GM12878 (cell line): ENCODE measurements at places on chromosomes 1 and 21. TPM values are rescaled to one million over a fixed set of nuclear protein-coding genes. Genes with fewer than 3 reads are reported as not detected.

KRTAP13-2 gene
- total RNA-seq: not detected in 2 replicates

POGK gene
- 34.6 and 37.3 TPM in 2 replicates for total RNA-seq

GRCh38 chr1:56586502-56586901, 7.1 kb upstream of the PLPP3 start:
- no peaks in the 10 kb centered on the region for H3K36me3 ChIP-seq
- no peak for DNase-seq
- H3K4me3 ChIP-seq: no peak overlapping the region
- no peaks in the 10 kb centered on the region for H3K4me1 ChIP-seq

DNA sequence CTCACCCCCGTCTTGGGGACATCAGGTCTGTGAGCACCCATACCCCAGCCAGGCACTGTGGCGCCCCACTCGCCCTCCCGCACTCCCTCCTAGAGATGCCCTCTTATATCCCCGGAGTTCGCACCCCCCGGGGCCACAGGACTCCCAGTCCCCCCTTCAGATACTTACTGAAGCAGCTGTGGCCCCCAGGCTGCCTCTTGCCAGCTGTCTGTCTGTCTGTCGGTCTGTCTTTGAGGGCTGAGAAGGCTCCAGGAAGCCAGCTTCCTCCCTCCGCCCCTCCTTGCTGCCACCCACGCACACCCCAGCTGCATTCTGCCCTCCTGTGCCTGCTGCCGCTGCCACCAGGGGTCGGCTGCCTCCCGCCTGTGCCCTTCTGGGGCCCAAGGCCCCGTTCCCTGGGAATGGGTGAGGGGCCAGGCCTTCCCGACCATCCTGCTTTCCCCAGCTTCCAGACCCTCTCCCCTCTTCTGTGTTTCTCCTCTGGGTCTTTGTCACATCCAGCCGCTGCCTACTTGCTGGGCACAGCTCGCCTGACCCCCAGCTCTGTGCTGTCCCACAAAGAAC, at the start of gene PTPN7:
PTPN7 (minus strand) TSS at position 226 of the 564 bp plus-strand sequence. CDS start 1,200 bp downstream, outside the sequence.
- H3K27me3 ChIP-seq: no peaks in the 10 kb centered on the region
- DNase-seq: peak; percentile 48
- H3K4me3 ChIP-seq: peak within 1 kb of the TSS; percentile 85
- H3K27ac ChIP-seq: peak within 1 kb of the TSS; percentile 97

DNA sequence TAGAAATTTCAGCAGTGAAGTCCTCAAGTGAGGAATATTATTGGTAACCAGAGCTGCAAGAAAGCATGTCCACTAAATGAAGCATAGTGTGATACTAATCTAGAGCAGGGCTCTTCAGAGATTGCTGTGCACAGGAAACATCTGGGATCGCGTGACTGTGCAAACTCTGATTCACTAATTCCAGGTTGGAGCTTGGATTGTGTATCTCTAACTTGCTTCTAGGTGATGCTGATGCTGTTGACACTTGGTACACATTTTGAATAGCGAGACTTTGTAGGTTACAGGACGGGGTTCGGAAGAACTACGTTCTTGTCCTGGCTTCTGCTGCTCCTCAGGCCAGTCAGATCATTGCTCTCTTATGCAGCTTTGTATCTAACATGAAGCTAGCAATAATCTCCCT, 66.5 kb downstream of the PRRX1 start:
- no peaks in the 10 kb centered on the region for H3K4me1 ChIP-seq
- H3K4me3 ChIP-seq: no peak overlapping the region
- H3K27me3 ChIP-seq: no peaks in the 10 kb centered on the region
- no peaks in the 10 kb centered on the region for H3K36me3 ChIP-seq

DNA sequence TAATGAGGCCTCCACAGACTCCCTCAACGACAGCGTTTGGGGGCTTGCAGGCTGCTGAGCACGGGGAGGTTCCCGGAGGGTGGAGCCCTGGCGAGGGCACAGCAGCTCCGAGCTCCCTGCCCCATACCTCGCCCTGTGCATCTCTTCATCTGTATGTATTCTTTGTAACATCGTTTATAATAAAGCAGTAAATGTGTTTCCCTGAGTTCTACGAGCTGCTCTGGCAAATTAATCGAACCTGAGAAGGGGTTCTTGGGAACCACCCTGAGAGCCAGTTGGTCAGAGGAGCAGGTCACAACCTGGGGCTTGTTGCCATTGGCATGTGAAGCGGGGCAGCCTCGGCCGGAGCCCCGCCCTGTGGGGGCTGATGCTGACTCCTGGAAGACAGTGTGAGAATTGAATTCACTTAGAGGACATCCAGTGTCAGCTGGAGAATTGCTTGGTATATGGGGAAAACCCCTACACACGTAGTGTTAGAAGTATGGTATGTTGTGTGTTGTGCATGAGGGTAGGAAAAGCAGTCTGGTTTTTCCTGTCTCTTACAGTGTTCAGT, 11.5 kb downstream of the SLC37A1 start:
- peak overlapping the region; percentile 85 for H3K27ac ChIP-seq
- no peak for DNase-seq
- peaks cover 14% of the 10 kb centered on the region for H3K36me3 ChIP-seq
- peaks cover 62% of the 10 kb centered on the region for H3K4me1 ChIP-seq
- H3K4me3 ChIP-seq: peak overlapping the region; percentile 48; the same call in 1 of the 2 replicates

GRCh38 chr1:159891275-159892157, 8.4 kb downstream of the CFAP45 start:
- no peaks in the 10 kb centered on the region for H3K36me3 ChIP-seq
- DNase-seq: peak; percentile 83
- H3K27me3 ChIP-seq: 0 out of 2 replicates have a peak, but pooled peaks cover 2% of the 10 kb centered on the region

- H3K36me3 ChIP-seq: no peaks in the 10 kb centered on the region
- DNase-seq: no peak
- no peaks in the 10 kb centered on the region for H3K27me3 ChIP-seq
- no peaks in the 10 kb centered on the region for H3K4me1 ChIP-seq
Measured at GRCh38 chr1:245304698-245305097, 149.9 kb downstream of the KIF26B start.

DPH5 gene
- total RNA-seq: 59.8 and 60.7 TPM in 2 replicates

- no peaks in the 10 kb centered on the region for H3K36me3 ChIP-seq
- no peak overlapping the region for H3K27ac ChIP-seq
- no peaks in the 10 kb centered on the region for H3K4me1 ChIP-seq
- DNase-seq: no peak
- no peaks in the 10 kb centered on the region for H3K27me3 ChIP-seq
Measured at GRCh38 chr1:66028035-66028434, 235.3 kb downstream of the PDE4B start.

PTCH2 gene
- 0.87 and 0.96 TPM in 2 replicates for total RNA-seq

GRCh38 chr1:50566405-50566804, 143.2 kb upstream of the DMRTA2 start:
- H3K4me1 ChIP-seq: no peaks in the 10 kb centered on the region
- no peak overlapping the region for H3K27ac ChIP-seq
- no peak overlapping the region for H3K4me3 ChIP-seq
- H3K36me3 ChIP-seq: no peaks in the 10 kb centered on the region

DNA sequence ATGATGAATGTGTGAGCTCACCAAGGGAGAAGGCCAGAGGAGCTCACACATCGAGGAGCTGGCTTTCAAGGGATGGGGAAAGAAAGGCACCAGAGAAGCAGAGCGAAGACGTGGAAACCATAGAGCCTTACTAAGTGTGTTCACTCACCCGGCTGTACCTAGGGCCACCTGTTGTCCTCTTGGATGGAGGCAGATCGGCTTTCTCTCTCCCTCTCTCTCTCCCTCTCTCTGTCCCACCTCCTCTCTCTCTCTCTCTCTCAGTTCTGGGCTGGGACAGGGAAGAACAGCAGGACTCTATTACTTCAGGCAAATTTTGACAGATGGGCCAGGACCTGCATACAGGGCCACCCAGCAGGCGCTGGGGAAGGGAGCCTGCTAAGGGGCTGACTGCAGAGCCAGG, 64.8 kb downstream of the HIVEP3 start:
- H3K4me1 ChIP-seq: no peaks in the 10 kb centered on the region; the same call in 1 of the 2 replicates
- no peak overlapping the region for H3K27ac ChIP-seq
- DNase-seq: no peak
- H3K36me3 ChIP-seq: no peaks in the 10 kb centered on the region; the same call in 1 of the 2 replicates
- no peak overlapping the region for H3K4me3 ChIP-seq
- H3K27me3 ChIP-seq: no peaks in the 10 kb centered on the region

DNA sequence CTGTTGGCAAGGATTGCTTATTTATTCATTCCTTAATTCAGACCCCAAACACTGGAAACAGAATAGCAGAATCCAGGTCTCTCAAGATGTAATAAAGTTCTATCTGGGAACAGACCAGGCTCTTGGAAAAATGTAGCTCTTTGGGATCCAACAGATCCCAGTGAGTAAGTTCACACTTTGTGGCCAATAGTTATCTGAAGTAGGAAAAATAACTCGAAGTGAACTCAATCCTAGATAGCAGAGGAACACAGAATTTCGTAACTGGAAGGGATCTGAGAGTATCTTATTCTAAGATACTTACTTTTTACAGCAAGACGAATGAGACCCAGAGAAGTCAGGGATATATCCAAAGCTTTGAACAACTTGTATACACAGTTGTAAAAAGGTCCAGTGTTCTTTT, 150.7 kb upstream of the CD34 start:
- H3K4me3 ChIP-seq: no peak overlapping the region
- no peak overlapping the region for H3K27ac ChIP-seq
- H3K27me3 ChIP-seq: no peaks in the 10 kb centered on the region; the same call in none of the 2 replicates
- no peaks in the 10 kb centered on the region for H3K36me3 ChIP-seq

DNA sequence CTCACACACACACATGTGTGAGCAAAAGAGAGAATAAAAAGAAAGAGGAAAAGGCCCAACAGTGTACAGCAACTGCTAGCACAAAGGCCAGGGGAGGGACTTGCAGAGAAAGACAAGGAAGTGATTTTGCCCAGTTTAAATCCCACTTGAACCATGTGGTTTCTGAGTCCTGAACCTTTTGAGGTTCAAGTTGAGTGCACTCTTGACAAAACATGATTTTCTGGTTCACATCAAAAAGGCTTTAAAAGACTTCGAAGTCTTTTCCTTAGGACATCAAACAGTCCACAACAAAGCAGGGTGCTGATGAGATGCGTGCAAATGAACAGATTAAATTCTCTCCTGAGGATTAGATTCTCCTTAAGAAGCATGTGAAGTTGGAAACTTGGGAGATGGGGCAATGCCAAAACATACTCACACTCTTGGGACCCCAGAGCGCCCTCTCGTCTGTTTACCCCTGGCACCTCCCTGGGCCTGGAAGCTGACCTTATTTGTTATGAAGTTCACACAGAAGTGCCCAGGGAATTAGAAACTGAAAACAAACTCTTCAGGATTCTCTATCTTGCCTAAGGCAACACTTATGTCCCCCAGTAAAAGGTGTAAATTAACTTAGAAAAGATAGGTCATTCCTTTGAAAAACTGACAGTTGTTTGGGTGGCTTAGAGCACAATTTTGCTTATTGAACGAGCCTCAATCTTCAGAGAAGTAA, 31.5 kb downstream of the RNF220 start:
- no peaks in the 10 kb centered on the region; the same call in none of the 2 replicates for H3K27me3 ChIP-seq
- H3K4me1 ChIP-seq: no peaks in the 10 kb centered on the region
- H3K4me3 ChIP-seq: no peak overlapping the region
- H3K27ac ChIP-seq: no peak overlapping the region
- no peaks in the 10 kb centered on the region for H3K36me3 ChIP-seq

ARHGAP29 gene
- 0.18 and 0.24 TPM in 2 replicates for total RNA-seq

GUCA2A gene
- total RNA-seq: not detected in 2 replicates

DNA sequence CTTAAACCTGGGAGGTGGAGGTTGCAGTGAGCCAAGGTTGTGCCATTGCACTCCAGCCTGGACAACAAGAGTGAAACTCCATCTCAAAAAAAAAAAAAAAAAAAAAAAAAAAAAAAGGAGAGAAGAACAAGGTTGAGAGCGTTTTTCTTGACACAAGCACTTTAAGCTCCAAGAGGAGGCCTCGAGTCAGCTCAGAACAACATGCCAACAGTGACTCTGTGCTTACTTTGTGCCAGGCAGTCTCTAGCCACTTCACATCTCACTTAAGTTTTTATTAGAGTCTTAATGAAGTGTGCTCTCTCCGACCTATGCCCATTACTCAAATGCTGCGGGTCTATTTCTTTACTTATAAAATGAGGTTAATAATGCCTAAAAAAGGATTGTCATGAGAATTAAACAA, 13.0 kb downstream of the ATP1A1 start:
- no peak overlapping the region for H3K4me3 ChIP-seq
- peaks cover 31% of the 10 kb centered on the region for H3K4me1 ChIP-seq
- H3K27me3 ChIP-seq: no peaks in the 10 kb centered on the region
- peaks cover 54% of the 10 kb centered on the region for H3K36me3 ChIP-seq
- H3K27ac ChIP-seq: no peak overlapping the region
- DNase-seq: no peak

TRIM45 gene
- total RNA-seq: 0.44 and 0.48 TPM in 2 replicates

DNA sequence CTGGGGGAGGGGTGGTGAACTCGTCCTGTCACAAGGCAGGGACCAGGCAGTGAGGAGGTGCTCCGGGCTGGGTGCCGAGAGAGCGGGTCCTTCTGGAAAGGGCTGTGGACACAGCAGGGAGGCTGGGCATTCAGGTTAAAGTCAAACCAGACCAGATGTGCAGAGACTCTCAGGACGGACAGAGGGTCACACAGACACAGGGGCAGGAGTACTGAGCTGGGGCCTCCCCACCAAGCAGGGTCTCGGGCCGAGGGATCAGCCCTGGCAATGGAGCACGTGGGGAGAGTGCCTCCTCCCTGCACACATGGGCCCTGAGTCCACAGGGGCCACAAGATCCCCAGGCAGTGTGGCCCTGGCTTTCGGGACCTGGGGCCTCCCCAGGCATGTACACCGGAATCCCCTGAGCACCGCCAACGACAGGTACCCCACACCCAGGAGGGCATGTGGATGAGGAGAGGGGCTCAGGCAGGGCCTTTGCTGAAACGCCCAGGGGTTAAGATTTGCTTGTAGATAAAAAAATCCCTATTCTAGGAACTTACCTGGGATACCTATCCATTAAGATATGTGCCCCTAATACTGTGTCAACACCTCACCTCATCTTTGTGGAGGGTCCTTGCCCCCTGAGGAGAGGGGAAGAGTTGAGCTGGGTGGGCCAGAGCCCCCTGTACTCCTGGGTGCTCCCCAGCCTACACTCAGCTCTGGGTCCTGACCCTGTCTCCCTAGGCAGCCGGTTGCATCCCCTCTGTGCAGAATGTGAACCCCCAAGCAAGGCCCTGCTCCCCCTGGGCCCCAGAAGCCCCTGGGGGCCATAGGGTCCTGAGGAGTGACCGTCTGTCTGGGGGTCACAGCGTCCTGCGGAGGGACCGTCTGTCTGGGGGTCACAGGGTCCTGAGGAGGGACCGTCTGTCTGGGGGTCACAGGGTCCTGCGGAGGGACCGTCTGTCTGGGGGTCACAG, 46.9 kb upstream of the ADARB1 start:
- no peaks in the 10 kb centered on the region; the same call in 1 of the 2 replicates for H3K27me3 ChIP-seq
- no peak overlapping the region for H3K4me3 ChIP-seq
- H3K27ac ChIP-seq: no peak overlapping the region
- no peaks in the 10 kb centered on the region for H3K4me1 ChIP-seq
- no peak for DNase-seq
- H3K36me3 ChIP-seq: no peaks in the 10 kb centered on the region

C8A gene
- total RNA-seq: 0.19 TPM in 1 of 2 replicates, not detected in the other

OLFML3 gene
- 0.11 TPM in 1 of 2 replicates, not detected in the other for total RNA-seq

DCST1 gene
- not detected in 2 replicates for total RNA-seq
